ENCODE measurements at places on chromosomes 2 and 18. TPM values are rescaled to one million over a fixed set of nuclear protein-coding genes. Genes with fewer than 3 reads are reported as not detected.
A peak's percentile ranks its signal among the peaks of the same experiment; 100 is the strongest.

DNA sequence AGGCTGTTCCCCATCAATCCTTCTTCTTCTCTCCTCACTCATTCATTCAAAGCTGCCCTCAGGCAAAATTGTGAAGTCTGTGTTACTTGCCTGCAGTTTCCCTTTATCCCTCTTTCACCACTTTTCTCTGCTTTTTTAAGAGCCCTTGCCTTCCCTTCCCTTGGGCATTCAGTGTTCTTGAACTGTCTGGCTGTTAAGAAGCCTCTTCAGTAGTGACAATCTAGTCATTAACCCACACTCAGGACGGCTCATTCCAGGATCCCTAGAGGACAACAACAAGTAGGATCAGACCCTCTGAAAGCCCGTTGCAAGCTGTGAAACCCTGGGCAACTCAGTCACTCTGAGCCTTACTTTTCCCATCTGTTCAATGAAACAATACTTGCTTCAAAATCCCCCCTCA lies 615.7 kb downstream of the EPHA4 start:
- DNase-seq: no peak

COL6A3 gene
- 1.5 TPM for total RNA-seq

- DNase-seq: no peak
Measured at GRCh38 chr2:188369365-188369764, 77.7 kb downstream of the GULP1 start.

RTP5 gene
- total RNA-seq: not detected

RBKS gene
- total RNA-seq: 2.6 TPM

DNA sequence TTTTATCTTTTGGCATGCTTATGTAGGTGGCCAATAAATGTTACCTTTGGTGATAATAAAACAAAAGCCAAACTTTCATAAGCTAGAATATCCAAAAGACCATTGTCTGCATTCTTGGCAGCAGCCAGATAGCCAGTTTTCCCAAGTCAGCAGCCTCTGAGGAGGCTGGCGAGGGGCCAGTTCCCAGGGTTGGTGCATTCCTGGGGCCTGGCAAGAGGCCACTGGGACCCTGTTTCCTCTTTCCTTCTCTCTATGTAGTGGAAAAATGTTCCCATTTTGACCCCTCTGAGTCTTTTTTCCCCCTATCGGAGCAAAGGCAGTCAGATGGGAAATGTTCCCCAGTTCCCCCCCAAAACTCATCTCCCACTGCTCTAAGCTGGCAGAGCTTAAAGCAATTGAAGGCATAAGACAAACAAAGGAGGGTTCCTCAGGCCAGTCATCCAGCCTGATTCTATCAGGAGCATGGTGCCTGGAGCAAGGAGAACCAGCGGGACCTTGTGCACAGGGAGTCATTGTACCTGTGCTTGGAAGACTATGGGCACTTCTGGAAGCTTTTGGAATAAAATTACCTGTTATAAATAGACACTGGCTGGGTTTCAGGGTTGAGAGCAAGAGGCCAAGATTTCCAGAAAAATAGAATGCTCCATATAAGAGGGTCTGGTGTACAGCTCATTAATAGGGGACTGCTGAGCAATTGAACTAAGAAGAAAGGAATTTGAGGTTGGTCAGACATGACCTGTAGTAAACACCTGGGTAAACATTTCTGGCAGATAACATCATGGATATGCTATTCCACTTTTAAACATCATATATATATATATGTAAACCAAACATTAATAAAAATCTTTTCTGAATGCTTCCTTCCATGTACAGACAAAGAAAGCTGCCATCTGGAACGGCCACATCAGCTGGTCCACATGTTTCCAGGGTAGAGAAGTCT lies 63.4 kb downstream of the NCKAP5 start:
- no peak for DNase-seq

DNA sequence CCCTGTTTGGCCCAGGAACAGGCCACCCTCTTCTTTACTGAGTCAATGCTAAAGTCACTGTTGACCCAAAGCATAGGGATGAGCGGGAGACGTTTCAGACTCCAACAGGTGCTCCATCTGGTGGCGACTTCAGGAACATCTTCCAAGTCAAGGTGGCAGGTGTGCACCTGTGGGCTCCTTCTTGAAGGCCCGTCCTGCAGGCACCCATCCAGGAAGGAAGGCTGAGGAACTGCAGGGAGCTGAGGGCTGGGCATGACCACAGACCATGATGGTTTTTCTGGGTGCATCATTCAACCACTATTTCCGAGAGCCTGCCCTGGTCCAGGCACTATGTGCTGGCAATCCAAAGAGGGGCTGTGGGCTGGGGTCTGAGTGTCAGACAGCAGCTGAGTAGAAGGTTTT lies 142.8 kb downstream of the NDUFA10 start:
- DNase-seq: peak; percentile 68

GRCh38 chr2:231221761-231222160 lies 23.3 kb downstream of the ARMC9 start:
- DNase-seq: no peak

- DNase-seq: no peak
Measured at GRCh38 chr2:239121600-239122012, 273.7 kb downstream of the TWIST2 start.

- DNase-seq: no peak
Measured at GRCh38 chr2:198117406-198118041, 313.1 kb downstream of the PLCL1 start.

DNA sequence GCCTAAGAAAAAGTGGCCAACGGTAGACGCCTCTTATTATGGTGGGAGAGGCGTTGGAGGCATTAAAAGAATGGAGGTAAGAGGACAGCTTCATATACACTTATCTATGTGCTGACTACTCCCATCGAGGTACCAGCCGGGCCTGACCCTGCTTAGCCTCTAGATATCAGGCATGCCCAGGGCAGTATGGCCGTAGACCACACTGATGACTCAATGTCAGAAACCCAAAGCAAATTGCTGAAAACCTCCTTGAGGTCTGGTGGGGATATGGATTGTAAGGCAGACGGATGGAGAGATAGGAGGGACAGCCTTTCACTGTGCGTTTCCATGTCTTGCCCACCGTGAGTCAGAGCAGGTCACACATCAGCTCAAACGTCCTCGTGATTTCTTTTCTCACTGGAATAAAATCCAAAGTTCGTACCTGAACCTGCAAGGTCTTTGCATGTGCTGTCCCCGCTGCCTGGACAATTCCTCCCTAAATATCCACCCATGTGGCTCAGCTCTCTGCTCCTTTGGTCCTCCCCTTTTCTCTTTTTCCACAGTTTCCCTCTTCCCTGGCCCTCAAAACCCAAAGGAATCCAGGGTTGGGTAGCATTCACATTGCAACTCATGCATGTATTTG lies 168.9 kb downstream of the ANTXR1 start:
- DNase-seq: no peak

IFIH1 gene
- total RNA-seq: 90.0 TPM

GRCh38 chr2:182330451-182331305 lies 96.2 kb downstream of the PDE1A start:
- no peak for DNase-seq

CD28 gene
- total RNA-seq: 35.7 TPM

- DNase-seq: no peak
Measured at GRCh38 chr18:78082816-78083215, 833.2 kb downstream of the GALR1 start.

GRCh38 chr2:134341476-134341875 lies 87.6 kb downstream of the MGAT5 start:
- no peak for DNase-seq

DNA sequence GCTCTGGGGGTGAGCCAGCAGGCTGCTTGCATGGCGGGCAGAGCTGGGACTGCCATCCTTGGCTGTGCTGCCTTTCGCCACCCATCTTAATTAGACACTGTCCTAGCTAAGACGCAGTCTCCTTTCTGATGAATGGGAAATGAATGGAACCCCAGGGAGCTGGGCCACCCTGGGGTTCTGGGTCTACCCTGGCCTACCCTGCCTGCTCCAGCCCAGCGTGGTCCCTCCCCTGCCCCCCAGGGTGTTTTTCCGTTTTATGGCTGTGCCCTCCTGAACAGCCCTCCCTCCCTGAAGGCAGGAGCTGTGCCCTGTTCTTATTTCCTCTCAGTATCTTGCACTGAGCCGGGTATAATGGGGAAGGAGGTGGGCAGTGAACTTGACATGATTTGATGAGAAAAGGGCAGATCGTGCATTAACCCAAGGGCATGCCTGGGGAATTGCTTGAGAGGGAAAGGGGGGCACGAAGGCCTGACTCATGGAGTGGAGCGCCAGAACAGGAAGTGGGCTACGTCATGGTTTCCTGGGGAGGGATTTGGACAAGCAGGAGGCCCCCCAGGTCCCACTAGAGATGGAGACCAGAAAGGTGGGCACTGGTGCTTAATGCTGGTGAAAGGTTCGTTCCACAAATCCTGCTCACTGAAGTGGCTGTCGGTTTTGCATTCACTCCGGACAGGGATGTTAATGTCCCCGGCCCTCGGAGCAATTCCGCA lies 165.0 kb downstream of the KLHL29 start:
- DNase-seq: no peak

- no peak for DNase-seq
Measured at GRCh38 chr2:111668741-111669140, 215.3 kb downstream of the ANAPC1 start.
